ENCODE measurements at places on chromosomes 12 and 14. TPM values are rescaled to one million over a fixed set of nuclear protein-coding genes. Genes with fewer than 3 reads are reported as not detected.

DNA sequence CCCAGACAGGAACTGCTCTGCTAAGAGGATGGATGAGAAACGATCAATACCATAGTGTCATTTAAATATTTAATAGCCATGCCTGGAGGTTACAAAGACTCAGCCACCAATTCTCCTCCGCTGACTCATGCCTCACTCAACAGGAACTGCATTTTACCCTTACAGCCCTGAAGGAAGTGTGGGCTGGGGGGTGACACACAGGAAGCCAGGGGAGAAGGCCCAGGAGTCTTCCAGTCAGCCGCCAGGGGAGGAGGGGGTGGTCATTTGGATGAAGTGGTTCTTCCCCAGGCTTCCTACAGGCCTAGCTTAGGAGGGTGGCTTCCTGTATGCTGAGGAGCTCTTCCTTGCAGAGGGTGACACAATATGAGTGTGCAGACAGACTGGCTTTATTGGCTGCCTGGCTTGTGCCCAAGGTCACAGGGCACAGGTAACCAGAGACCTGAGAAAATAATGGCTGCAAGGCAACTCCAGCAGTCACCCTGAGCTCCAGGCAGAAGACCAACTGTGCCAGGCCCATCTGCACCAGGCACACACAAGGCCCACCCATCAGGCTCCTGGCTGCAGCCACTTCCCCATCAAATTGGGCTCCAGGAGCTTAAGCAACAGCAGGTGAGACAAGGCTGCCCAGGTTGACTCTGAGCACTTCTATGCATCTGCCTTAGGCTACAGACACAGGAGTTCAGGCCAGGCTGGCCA, 30.6 kb upstream of the RPLP0 start:
- H3K27me3 ChIP-seq: no peaks in the 10 kb centered on the region
- H3K27ac ChIP-seq: peak overlapping the region; percentile 91
- peaks cover 4% of the 10 kb centered on the region for H3K36me3 ChIP-seq
- H3K4me3 ChIP-seq: no peak overlapping the region

- H3K4me3 ChIP-seq: no peak overlapping the region
- no peaks in the 10 kb centered on the region for H3K27me3 ChIP-seq
- DNase-seq: no peak
- H3K36me3 ChIP-seq: no peaks in the 10 kb centered on the region
Observed at GRCh38 chr12:102067574-102068258, 5.9 kb upstream of the WASHC3 start.

The KRT3 gene
- total RNA-seq: not detected

DNA sequence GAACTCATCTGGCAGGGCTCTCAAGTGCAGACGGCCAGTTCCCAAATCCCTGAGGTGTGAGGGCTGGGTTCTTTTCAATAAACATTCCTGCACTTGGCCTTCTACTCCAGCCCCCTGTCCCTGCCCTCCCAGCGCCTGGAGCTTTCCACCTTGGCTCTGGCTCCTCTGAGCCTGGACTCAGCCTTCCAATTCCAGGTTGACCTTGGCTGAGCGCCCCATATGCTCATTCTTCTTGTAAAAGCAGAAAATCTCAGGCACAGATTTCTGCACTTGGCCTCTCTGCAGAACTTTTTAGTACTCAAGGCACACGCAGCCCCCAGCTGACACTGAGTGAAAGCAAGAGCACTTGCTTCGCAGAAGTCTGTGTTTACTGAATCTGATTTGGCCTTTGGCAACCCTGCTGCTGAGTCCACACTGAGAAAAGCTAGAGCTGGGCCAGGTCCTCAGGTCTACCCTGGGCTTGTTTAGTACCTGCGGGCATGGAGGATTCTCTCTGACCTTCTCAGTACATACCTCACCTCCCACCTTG, 222.7 kb downstream of the MSRB3 start:
- H3K36me3 ChIP-seq: no peaks in the 10 kb centered on the region
- DNase-seq: no peak
- no peaks in the 10 kb centered on the region for H3K27me3 ChIP-seq
- no peak overlapping the region for H3K4me3 ChIP-seq

- H3K4me1 ChIP-seq: no peaks in the 10 kb centered on the region
- no peak overlapping the region for H3K27ac ChIP-seq
- H3K4me3 ChIP-seq: peak overlapping the region; percentile 32
- no peaks in the 10 kb centered on the region for H3K36me3 ChIP-seq
- H3K27me3 ChIP-seq: no peaks in the 10 kb centered on the region
Observed at GRCh38 chr14:61269321-61270083, 11.6 kb downstream of the TMEM30B start.

GRCh38 chr12:29148911-29149690, at the start of gene FAR2:
Gene FAR2, plus strand, starts transcription at chr12:29149278. Its CDS starts 121,172 bp downstream, at chr12:29270450.
- peak within 1 kb of the TSS; percentile 63 for H3K4me3 ChIP-seq
- no peak for DNase-seq
- H3K4me1 ChIP-seq: no peaks in the 10 kb centered on the region
- H3K36me3 ChIP-seq: no peaks in the 10 kb centered on the region
- peak within 1 kb of the TSS; percentile 73 for H3K27ac ChIP-seq
- H3K27me3 ChIP-seq: no peaks in the 10 kb centered on the region

DNA sequence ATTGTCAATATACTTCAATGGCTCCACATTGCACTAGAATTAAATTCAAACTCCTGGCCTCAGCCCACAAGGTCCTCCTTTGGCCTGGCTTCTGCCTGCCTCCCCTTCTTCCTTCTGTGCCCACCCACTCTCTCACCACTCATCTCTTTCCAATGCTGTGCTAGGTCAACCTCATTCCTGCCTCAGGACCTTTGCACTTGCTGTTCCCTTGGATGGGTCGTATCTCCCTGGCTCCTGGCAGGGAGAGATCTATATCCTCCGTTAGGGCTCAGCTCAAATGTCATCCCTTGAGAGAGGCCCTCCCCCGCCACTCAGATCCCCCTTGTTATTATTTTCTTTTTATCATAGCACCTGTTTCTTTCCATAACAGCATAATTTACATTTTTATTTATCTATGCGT, 79.9 kb upstream of the LHX5 start:
- no peak for DNase-seq
- no peaks in the 10 kb centered on the region for H3K27me3 ChIP-seq

DNA sequence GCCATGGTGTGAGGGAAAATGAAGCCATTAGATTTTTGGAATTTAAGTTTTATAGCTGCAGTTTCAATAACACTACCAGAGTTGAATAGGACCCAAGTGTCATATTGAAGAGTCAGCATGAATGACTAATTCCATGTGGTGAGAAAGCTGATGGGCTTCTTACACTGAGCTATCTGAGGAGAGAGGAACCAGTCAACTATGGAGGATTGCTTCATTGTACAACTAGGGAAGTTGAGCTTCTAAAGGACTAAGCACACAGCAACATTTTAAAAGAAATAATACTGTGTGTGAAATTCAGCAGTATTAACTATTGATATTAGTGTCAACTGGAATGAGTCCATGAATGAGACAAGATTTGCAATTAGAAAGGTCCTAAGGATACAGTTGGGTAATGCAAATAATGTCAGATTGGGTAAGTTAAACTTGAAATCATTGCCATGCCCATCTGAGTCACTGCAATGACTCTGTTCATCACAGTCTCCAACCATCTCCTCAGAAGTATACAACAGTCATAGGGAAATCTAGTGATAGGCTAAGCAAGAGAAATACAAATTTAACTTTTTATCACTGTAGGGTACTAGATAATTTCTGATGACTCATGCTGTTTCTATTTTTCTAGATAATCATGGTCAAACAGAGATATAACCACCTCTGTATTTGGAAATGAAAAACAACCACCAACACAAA, 394.2 kb downstream of the FSCB start:
- no peaks in the 10 kb centered on the region for H3K36me3 ChIP-seq
- no peaks in the 10 kb centered on the region for H3K4me1 ChIP-seq
- no peak overlapping the region for H3K4me3 ChIP-seq
- DNase-seq: no peak
- no peaks in the 10 kb centered on the region for H3K27me3 ChIP-seq

DNA sequence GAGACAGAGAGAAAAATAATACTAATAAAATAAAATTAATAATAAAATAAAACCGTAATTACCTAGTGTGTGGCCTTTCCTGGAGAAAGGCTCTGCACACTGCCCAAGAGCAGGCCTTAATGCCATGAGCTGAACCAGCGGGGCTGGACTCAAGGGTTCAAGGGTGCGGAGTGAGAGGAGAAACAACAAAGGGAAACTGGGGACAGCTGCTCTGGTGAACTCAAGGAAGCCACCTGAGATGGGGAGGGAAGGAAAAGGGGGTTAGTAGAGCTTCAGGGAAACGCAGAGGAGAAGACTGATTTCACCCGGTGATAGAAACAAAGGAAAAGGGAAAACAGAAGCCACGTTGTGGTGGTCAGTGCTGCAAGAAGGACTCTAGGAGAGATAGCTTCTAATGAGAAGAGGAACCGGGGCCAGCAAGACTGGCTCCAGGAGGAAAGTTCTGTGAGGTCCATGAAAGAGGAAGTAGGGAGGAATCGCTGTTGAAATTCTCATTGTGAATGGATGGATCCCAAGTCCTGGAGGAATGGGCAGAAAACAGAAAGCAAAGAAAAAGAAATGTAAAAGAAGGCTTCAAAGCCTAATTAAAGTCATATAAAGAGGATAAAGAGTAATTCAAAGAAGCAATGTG, 48.3 kb upstream of the BCL2L14 start:
- no peaks in the 10 kb centered on the region for H3K27me3 ChIP-seq
- H3K4me1 ChIP-seq: no peaks in the 10 kb centered on the region
- peak; percentile 55 for DNase-seq

The CLEC7A gene
- total RNA-seq: 4.2 TPM

Data from right atrium auricular region (tissue), 2 donors.